Ascending aorta (tissue), 2 donors: ENCODE measurements at places on chromosomes 5 and 9. TPM values are rescaled to one million over a fixed set of nuclear protein-coding genes. Genes with fewer than 3 reads are reported as not detected.

The STK32A gene
- 6.2 TPM for total RNA-seq

The ACTBL2 gene
- total RNA-seq = not detected

The SPINK4 gene
- not detected for total RNA-seq

The EIF4E1B gene
- not detected for total RNA-seq

The PCDHB7 gene
- 7.6 TPM for total RNA-seq

The KCNIP1 gene
- total RNA-seq = not detected

The TMEM174 gene
- total RNA-seq = not detected

The INSL6 gene
- not detected for total RNA-seq

The GABRA1 gene
- total RNA-seq = not detected

The HSPA5 gene
- total RNA-seq = 133 TPM

The SVEP1 gene
- total RNA-seq = 41.8 TPM

The GFI1B gene
- total RNA-seq = not detected

The SMAD5 gene
- total RNA-seq = 23.8 TPM

The C5orf63 gene
- not detected for total RNA-seq

The TMEM215 gene
- 0.75 TPM for total RNA-seq
